Small intestine (tissue), 16 donors: ENCODE measurements at places on chromosomes 13 and 19. TPM values are rescaled to one million over a fixed set of nuclear protein-coding genes. Genes with fewer than 3 reads are reported as not detected.

HCN2 gene
- polyA plus RNA-seq = 0.58 TPM

IFNL1 gene
- not detected for polyA plus RNA-seq

CD70 gene
- 0.15 TPM for polyA plus RNA-seq

KIR3DL1 gene
- polyA plus RNA-seq = 0.04 TPM

CD33 gene
- polyA plus RNA-seq = 3.8 TPM

DNA sequence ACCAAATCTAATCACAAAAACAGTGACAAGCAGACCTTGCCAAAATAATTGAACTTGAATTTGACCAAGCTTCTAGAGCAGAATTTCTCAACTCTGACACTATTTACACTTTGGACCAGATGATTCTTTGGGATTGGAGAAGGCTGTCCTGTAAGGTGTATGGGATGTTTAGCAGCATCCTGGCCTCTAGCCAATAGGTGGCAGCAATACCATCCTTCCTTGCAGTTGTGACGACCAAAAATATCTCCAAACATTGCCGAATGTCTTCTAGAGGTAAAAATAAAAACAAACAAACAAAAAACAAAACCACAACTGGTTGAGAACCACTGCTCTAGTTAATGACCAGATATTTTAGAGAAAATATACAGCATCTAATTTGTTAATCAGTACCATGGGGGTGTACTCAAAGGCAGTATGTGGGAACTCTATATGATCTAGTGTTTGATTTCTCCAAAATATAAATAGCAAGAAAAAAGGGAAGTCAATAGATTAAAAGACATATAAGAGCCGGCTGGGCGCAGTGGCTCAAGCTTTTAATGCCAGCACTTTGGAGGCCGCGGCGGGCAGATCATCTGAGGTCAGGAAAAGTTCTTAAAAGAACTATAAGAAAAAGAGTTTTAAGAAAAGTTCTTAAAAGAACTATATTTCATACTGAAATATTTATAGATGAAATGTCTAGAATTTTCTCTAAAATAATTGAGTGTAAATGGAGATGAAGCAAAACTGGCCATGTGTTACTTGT lies 60.9 kb upstream of the ZNF527 start:
- no peak overlapping the region for H3K4me3 ChIP-seq
- H3K27ac ChIP-seq = no peak overlapping the region
- H3K4me1 ChIP-seq = no peaks in the 10 kb centered on the region
- peak; percentile 10 for DNase-seq
- H3K36me3 ChIP-seq = no peaks in the 10 kb centered on the region

- H3K27ac ChIP-seq = no peak overlapping the region
- no peaks in the 10 kb centered on the region for H3K27me3 ChIP-seq
- no peak overlapping the region for H3K4me3 ChIP-seq
- H3K4me1 ChIP-seq = no peaks in the 10 kb centered on the region
- DNase-seq = no peak
- H3K36me3 ChIP-seq = no peaks in the 10 kb centered on the region
These were observed 13.0 kb upstream of the SPC24 start for GRCh38 chr19:11168568-11168967.

GRCh38 chr19:55276720-55277430 lies 3.0 kb downstream of the HSPBP1 start:
- peak overlapping the region; percentile 48 for H3K27ac ChIP-seq
- H3K4me1 ChIP-seq = peaks cover 4% of the 10 kb centered on the region
- no peak overlapping the region for H3K4me3 ChIP-seq
- H3K36me3 ChIP-seq = peaks cover 5% of the 10 kb centered on the region
- H3K27me3 ChIP-seq = no peaks in the 10 kb centered on the region

GRCh38 chr19:46670813-46671212 lies 9.8 kb upstream of the DACT3 start:
- H3K36me3 ChIP-seq = peaks cover 18% of the 10 kb centered on the region
- no peak overlapping the region for H3K4me3 ChIP-seq
- H3K4me1 ChIP-seq = no peaks in the 10 kb centered on the region
- H3K27ac ChIP-seq = no peak overlapping the region
- no peaks in the 10 kb centered on the region for H3K27me3 ChIP-seq
